ENCODE measurements at places on chromosomes 5 and 9. TPM values are rescaled to one million over a fixed set of nuclear protein-coding genes. Genes with fewer than 3 reads are reported as not detected.

FANCC gene
- 3.0 TPM for total RNA-seq

TBC1D13 gene
- 13.8 TPM for total RNA-seq

SHISAL2B gene
- not detected for total RNA-seq

ENTPD8 gene
- total RNA-seq: 0.12 TPM

BTNL9 gene
- not detected for total RNA-seq

PTPRD gene
- 8.9 TPM for total RNA-seq

HTR4 gene
- total RNA-seq: not detected

PCDHGC5 gene
- total RNA-seq: 2.9 TPM

PTGER4 gene
- 2.9 TPM for total RNA-seq

PCDHGA5 gene
- total RNA-seq: 0.87 TPM

RANBP3L gene
- 0.11 TPM for total RNA-seq

HAPLN1 gene
- total RNA-seq: 0.37 TPM

IFNK gene
- 0.12 TPM for total RNA-seq

ASTN2 gene
- 7.5 TPM for total RNA-seq

C5orf52 gene
- not detected for total RNA-seq

CBY3 gene
- not detected for total RNA-seq

SPATA6L gene
- total RNA-seq: 1.1 TPM

Data from uterine smooth muscle cell (primary cell).